ENCODE measurements at places on chromosomes 11 and 22.

DNA sequence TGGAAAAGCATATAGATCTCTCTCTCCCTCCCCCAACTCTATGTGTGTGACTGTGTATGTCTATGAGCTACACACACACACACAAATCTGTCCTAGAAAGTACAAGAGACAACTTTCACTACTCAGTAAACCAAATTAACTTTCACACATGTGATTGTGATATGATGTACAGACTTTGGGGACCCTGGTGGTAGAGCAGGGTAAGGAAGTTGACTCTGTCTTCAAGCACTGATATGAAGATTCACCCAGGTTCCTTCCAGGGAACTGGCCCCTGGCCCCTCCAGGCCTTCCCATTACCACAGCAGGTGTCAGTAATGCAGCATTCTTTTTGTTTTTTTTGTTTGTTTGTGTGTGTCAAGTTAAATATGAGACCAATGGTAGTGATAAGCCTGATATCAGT lies 66.1 kb upstream of the PTH start:
- DNase-seq, result no peak

DNA sequence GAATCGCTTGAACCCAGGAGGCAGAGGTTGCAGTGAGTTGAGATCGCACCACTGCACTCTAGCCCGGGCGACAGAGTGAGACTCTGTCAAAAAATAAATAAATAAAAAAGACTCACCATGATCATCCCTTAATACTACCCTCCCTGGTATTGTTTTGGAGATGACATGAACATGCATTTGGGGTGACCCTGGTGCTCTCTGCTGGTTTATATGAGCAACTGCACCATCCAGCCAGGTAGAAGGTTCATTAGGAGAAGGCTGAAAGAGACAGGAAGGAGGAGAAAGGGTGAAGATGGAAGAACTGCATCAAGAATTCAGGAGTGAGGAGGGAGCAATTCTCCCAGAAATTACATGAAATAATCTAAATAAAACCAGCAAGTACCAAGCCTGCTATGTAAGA lies 37.8 kb downstream of the SLC5A1 start:
- DNase-seq, result no peak

DNA sequence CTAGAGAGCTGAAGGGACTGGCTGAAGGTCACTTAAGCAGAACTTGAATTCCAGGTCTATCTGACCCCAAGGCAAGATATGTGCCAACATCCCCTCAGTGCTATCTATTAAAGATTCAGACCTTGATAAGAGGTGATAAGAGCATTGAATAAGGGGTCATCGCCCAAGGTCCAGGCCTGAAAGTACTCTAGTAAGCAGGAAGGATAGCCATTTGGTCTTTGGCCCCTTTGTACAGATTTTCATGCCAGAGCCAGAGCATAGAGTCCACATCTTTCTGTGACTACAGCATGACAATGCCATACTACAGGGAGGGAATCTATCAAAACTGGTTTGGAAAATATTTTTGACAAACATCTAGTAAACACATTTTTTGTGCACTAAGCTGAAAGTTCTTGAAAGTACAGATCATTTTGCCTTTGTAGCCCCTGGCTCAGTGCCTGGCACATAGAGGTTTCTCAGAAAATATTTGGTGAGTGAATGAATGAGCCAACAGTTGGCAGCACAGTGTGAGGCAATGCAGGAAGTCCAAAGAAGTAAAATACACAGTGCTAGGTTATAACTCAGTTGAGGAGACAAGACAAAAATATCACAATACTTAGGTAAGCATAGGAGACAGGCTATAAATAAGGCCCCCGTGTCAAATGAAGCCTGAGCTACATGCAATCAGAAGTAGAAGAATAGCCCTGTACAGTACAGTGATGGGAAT lies 15.1 kb upstream of the RRAS2 start:
- no peak for DNase-seq

- peak; percentile 49 for DNase-seq
Observed at GRCh38 chr11:111379602-111380136, 594 bp upstream of the POU2AF1 start.

GRCh38 chr11:55726715-55727324 lies 46.4 kb upstream of the OR5D13 start:
- no peak for DNase-seq

- DNase-seq, result peak; percentile 54
Observed at GRCh38 chr11:118295815-118296454, 8.6 kb upstream of the CD3E start.

Data from activated CD8-positive, alpha-beta memory T cell treated with anti-CD3 and anti-CD28 coated beads, Interleukin-2, amount 50 U/mL, for 4 hours (primary cell).